ENCODE measurements at places on chromosomes 1 and 21.
A peak's percentile ranks its signal among the peaks of the same experiment; 100 is the strongest.

DNA sequence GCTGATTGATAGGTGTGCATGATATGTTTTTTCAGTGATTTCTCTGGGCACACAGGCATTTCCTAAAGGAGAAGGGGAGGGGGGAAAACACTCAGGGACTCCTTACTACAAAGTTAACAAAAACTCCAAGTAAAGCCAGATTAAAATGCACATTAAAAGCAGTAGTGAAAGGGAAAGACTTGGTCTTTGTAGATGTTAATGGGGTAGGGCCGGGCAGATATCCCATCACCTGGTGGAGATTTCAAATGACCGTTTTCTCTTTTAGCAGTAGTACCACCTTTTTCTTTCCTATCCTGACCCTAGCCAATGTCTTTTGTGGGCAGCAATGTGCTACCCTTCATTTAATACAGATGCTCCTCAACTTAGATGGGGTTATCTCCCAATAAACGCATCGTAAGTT lies 32.5 kb downstream of the RTCA start:
- no peak for DNase-seq

DNA sequence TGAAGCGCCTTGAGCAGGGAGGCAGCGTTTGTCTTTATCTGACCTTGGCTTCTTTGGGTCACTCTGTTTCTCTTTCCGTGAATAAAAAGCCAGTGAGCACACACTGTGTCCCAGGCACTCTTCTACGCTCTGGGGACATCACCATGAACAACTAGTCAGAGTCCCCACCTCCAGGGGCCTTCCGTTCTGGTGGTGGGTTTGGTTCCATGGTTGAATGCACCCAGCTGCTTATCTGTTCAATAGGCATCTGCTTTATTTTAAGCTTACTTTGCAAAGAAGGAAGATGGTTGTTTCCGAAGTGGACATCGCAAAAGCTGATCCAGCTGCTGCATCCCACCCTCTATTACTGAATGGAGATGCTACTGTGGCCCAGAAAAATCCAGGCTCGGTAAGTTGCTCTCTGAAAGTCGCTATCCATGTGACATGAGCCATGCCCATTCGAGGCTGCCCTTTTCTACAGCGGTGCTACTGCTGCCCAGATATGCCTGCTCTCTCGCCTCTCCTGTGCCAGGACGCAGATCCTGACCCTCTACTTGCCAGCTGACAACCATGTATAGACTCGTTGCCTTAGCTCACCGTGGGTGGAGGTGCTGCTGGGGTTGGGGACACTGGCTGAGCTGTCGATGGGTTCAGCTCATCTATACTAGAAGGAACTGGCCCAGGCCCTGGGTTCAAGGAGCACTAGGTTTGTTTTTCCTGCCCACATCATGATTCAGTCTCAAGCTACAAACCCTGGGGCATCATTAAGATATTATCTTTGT lies 5.9 kb downstream of the MX1 start:
- no peak for DNase-seq

DNA sequence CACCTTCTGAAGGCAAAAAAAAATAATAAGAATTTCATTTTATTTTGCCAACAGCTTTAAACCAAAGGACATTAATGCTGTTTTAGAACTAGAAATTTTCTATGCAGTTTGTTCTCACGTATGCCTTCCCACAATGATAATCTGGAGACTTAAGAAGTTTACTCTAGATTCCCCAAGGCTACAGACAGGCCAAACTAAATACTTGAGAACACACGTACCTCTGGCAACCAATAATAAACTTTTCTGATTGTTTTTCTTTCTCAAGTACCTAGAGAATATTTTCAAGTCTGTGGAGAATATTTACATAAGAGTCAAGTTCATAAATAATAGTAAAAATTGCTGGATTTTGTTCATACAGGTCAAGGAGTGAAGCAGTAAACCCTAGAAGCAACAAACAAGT lies 15.9 kb downstream of the CLDN8 start:
- no peak for DNase-seq

DNA sequence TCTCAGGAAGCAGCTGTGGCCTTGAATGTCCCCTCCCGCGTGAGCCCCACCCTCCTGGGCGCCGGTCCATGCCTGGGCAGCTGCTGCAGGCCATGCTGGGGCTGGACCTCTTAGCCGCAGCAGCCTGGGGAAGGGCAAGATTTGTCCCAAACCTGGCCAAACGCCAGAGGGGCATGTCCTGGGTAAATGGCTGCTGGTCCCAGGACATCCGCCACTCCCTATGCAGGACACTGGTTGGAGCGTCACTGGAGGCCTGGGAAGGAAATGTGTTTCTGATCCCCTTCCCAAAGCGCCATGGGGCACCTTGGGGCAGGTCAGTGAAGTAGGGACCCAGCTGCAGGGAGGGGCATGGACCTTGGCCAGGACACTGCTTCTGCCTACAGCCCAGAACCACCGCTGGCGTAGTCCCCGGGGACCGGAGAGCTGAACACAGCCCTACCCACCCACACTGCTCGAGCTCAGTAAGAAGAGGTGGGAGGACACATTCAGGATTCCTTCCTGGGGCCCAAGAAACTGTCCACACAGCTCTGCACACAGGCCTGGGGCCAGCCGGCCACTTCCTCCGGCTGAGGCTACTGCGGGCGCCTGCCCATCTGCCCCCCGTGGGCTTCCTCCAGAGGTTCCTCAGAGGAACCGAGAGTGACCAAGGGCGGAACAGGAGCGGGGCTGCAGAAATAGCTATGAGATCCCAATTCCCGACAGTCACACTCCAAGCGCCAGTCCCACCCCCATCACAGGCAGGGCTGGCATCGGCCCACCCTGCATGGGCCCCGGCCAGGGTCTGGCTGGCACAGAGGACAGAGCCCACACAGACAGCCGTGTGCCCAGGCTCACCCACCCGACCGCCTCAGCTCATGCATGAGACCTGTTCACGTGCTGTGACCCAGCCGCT lies 10.8 kb upstream of the PLEKHG5 start:
- no peak for DNase-seq

DNA sequence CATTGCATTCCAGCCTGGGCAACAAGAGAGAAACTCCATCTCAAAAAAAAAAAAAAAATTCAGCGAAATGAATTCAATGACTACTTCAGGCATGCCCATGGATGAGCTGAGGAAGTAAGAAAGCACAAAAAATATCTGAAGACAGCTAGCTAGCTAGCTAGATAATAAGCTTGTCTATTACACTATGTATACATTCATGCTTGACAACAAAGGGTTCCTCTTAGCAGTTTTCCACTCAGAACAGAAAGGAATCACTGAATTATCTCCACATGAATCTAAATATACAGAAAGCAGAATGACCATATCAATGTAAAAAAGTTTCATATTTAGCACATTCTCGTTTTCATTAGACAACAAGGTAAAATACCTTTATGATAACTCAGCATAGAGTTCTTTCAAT lies 32.1 kb downstream of the USP48 start:
- DNase-seq, result no peak

DNA sequence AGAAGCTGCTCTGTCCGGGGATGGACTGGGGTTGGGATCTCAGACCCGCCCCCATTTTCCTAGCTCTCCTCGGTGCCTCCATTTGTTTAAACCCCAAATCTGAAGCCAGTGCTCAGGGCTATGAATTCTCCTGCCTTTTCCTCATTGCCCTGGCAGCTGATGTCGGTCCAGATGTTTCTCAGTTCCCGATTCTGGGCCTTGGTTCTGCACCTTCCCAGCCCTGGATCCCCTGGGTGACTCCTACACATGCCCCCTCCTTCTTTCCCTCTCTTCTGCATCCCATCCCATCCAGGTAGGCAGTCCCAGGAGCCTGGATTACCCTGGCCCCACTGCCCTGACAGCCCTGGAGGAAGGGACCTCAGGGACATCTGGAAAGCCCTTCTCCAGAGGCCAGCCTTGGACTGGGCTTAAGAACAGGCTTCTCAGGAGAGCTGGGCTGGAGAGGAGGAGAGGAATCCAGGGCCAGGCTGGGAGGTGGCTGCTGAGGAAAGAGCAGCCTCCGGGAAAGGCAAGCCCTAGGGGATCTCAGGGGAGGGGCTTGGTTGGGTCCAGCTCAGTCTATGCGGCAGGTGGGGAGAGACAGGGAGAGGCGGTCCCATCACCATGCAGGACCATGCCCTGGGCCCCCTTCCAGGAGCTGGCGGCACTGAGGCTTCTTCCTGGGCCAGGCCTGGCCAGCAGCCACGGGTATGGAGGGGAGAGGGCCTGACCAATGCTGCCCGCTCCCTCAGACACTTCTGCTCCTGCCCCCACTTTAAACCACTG lies 6.8 kb upstream of the EPS8L3 start:
- DNase-seq, result no peak

GRCh38 chr1:119713749-119714456 lies 2.2 kb downstream of the PHGDH start:
- DNase-seq, result no peak

DNA sequence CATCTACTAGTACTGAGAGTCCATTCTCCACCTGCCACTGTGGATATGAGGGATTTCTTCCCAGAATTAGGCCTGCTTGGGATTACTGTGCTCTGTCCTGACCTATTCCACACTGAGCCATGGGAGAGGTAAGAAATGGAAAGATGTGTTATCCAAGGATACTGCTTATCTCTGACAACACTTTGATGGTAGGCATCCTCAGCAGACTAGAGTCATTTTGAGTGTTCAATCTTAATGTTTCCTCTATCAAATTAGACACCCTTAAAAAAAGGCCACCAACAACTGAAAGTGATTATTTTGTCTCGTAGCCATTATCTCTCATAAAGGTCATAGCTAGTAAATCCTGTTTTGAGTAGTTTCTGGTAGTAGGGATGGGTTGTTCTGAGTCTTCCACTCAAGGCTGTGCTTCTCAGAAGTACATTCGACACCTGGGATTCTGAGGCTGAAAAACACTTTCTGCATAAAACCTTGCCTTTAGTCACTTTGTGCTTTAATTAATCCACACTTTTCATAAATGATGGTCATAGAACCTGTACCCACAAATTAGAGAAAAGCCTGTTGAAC lies 8.8 kb downstream of the ATPAF1 start:
- no peak for DNase-seq

- peak; percentile 45 for DNase-seq
These were observed 24.7 kb upstream of the MYCL start for GRCh38 chr1:39926343-39926793.

GRCh38 chr1:99777752-99778151 lies 11.3 kb upstream of the FRRS1 start:
- no peak for DNase-seq

DNA sequence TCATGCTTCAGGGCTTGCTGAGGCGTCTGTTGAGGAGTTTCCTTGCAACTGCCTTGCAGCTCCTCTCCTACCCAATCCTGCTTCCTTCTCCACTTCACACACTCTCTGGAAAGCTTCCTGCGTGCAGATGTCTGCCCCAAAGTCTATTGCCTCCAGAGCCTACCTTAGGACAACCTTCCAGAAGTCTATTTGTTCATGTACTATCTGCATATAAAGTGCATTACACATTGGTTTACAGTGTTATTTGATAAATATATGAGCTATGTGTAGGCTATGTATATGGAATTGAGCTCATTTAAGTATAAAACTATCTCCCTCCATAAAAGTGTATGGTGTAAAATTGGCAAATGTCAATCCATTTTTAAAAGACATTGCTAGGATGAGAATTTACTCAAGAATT lies 9.8 kb downstream of the PTGFR start:
- no peak for DNase-seq

- DNase-seq, result no peak
These were observed 67.4 kb downstream of the KCNJ6 start for GRCh38 chr21:37848721-37849490.

DNA sequence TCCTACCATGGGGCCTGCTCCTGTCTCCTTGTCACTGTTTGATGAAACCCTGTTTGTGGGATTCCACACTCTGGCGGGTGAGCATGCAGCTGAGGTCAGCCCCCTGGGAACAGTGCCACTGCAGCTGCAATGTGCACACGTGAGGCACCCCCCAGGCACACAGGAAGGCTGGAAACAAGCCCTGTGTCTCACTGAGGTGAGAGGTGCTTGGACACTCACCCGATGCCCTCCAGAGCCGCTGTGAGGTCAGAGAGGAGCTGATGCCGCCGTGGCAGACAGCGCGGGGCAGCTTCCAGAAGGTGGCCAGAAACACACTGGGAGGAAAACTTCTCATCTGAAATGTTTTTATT lies 49.7 kb downstream of the SLX9 start:
- no peak for DNase-seq

DNA sequence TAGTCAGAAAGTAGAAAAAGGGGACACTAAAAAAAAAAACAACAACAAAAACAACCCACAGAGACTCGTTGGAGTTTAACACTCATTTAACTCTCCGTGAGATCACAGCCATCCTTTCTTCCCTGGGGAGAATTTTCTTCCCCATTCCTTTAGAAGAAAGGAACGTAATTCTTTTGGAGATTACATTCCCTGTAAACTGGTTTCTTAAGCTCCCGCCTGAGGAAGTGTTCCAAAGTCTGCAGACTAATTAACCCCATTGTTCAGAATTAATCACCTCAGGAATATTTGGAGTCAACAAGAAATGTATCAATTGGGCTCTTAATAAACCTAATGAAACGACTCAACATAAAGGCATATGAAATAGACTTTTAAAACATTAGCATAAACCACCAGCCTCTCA lies 228.2 kb upstream of the CSF3R start:
- DNase-seq, result no peak

DNA sequence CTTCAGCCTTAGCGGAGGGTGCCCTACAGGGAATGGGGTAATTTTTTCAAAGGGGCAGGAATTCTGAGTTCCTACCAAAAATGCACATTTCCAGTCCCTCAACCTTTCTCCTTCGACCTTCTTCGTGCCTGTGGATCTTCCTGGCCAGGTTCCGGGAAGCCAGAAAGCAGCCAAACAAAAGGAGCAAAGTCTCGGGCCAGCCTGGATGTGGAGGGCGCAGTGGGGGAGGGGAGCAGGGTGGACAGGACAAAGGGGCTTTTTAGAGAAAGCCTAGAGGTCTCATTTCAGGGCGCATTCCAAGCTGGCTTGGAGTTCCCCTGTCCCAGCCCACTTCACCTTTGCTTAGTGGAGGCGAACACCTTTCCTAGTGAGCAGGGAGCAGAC lies 2.9 kb upstream of the INAVA start:
- DNase-seq, result no peak

DNA sequence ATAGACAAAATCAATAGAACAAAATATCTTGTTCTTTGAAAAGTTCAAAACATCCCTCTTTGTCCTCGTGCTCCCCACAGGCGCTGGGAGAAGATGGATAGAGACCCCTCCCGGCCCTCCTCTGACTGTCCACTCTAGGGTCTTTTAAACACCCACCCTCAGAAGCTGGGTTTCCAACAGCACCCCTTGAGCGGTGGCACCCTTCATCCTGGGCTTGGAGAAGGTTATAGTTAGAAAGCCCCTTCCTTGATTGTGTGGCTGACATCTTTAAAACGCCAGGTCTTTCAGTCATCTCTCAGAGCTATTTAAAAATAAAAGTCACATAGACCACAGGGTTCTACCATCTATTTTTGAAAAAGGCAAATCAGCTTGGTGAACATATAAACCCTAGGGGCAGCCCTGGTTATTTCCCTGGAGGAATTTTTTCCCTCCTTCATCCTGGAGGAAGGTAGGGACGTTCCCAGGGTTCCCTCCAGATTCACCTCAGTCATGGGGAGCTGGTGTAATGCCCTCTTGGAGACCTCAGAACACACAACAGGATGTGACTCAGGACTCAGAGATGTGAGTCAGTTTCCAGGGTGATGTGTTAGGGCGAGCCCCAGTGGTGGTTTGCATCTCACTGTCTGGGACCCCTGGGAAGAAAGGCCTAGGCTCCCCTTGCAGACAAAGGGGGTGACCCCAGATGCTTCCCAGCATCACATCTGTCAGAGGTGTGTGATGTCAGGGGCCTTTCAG lies 138.5 kb downstream of the CLIC6 start:
- peak; percentile 90 for DNase-seq

Data from Caki2 (cell line).